Pulmonary artery endothelial cell (primary cell): ENCODE measurements at places on chromosomes 11 and 22. TPM values are rescaled to one million over a fixed set of nuclear protein-coding genes. Genes with fewer than 3 reads are reported as not detected.

HTR3B gene
- total RNA-seq = not detected in 2 replicates

KDM4E gene
- not detected in 2 replicates for total RNA-seq

MRGPRX3 gene
- total RNA-seq = not detected in 2 replicates

SCGB2A2 gene
- total RNA-seq = not detected in 2 replicates

TRPC6 gene
- 0.04 TPM in 1 of 2 replicates, not detected in the other for total RNA-seq

OR52A1 gene
- total RNA-seq = not detected in 2 replicates
